ENCODE measurements at places on chromosomes 1 and 21. TPM values are rescaled to one million over a fixed set of nuclear protein-coding genes. Genes with fewer than 3 reads are reported as not detected.

GRCh38 chr1:54256522-54257345 is 56.8 kb downstream of the MRPL37 start:
- no peak for DNase-seq

DNA sequence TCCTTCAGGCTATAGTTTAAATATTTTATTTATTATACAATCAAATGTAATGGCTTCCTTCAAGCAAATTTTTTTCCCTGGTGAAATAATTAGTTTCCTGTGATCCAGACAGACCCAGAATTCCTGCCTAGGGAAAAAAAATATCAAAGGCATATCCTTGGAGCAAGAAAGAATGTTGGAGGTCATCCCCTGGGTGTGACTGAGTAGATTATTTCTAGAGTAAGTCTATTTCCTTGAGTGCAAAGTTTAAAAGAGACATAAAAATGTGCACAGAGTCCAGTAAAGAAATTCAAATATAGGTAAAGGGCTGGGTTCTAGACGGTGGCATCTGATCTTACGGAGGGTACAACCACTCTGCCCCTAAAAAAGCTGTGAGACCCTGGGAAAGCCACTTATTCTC is 32.2 kb upstream of the SAMD13 start:
- no peak for DNase-seq

DNA sequence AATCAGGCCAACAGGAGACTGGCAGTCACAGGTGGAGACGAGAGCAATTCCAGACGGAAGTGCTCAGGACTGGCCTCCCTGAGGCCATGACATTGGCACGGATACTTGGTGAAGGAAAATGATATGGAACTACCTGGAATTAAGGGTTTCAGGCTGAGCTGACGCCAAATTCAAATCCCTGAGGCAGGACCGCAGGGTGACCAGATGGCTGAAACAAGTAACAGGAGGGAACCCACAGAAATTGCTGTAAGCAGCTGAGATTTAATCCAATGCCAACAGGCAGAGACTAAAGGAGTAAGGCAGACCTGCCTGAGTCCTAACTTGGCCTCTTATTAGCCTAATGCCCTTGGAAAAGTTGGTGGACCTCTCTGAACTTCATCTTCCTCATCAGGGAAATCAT is 76.2 kb downstream of the ERG start:
- DNase-seq, result no peak

DNA sequence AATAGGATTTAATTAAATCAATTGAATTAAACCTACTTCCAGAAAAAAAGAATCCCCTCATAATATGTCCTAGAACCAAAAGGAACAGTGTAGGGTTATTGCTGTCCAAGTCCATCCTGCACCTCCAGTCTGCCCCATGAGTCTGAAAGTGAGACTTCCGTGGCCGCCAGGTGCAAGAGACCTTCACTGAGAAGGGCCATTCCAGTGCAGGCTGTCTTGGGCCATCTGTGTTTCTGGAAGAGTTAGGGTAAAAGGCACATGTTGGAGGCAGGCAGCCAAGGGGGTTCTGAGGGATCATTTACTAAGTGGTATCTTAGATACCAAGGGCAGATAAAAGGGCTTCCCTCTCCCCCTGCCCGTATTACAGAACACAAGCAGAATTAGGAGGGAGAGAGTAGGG is 31.0 kb downstream of the UBE2T start:
- DNase-seq, result no peak

- DNase-seq, result no peak
Measured at GRCh38 chr1:58573705-58574591, 3.1 kb downstream of the TACSTD2 start.

- DNase-seq, result no peak
Measured at GRCh38 chr1:233675446-233675845, 61.5 kb downstream of the KCNK1 start.

GRCh38 chr1:204645251-204645650 is 40.3 kb downstream of the LRRN2 start:
- DNase-seq, result no peak

- no peak for DNase-seq
Measured at GRCh38 chr1:168504064-168504837, 39.5 kb downstream of the XCL2 start.

DNA sequence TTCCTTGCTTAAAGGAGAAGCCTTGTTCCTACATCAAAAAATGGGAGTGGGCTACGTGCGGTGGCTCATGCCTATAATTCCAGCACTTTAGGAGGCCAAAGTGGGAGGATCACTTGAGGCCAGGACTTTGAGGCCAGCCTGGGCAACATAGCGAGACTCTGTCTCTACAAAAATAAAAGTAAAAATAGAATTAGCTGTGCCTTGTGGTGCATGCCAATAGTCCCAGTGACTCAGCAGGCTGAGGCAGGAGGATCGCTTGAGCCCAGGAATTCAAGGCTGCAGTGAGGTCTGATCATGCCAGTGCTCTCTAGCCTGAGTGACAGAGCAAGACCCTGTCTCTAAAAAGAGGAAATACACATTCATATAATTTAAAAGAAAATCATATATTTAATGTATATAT is 127.1 kb downstream of the C1orf21 start:
- no peak for DNase-seq

- no peak for DNase-seq
Measured at GRCh38 chr1:8545078-8545477, 227.2 kb downstream of the SLC45A1 start.

The SH2D5 gene
- 0.86 TPM for polyA plus RNA-seq

The S100A4 gene
- polyA plus RNA-seq, result 29.0 TPM

The MLLT11 gene
- polyA plus RNA-seq, result 25.4 TPM

The TAS1R1 gene
- polyA plus RNA-seq, result not detected

The MPC2 gene
- polyA plus RNA-seq, result 178 TPM
